ENCODE measurements at places on chromosomes 7 and 10. TPM values are rescaled to one million over a fixed set of nuclear protein-coding genes. Genes with fewer than 3 reads are reported as not detected.

GRCh38 chr7:156840134-156840533 lies 52.8 kb downstream of the LMBR1 start:
- DNase-seq, result no peak

DNA sequence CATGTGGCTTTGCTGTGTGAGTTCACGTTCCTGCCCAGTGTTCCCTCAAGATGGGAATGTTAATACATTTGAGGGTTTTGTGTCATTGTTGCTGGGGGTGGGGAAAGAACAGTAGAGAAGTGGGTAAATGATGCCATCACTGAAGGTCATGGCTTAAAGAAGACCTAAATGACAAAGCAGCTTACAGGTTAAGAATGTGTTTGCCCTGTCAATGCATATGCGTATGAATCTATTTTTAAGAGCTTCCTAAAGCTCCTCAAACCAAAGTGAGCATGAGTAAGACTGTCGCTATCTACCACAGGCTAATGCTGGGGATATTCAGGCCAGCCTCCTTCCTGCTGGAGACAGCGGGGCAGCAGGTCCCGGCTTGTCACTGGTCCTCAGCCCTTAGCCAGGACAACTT lies 162.9 kb downstream of the CREB5 start:
- no peak for DNase-seq

The FAM13C gene
- total RNA-seq, result 11.2 TPM

DNA sequence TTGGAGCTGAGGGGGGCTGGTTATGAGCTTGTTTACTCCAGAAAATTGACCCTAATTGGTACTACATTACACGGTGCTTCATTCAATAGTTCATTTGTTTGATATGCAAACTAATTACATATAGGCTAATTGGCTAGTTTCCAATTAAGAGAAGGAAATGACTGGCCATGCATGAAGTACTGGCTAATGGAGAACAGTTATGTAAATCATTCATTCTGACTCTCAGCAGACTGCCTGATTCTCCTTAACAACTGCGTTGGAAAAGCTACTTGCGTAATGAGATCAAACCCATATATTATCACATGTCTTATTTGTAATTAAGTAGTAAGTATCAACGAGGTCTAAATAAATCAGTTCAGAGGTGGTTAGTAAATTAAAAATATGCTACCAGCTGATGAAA lies 81.8 kb upstream of the CTTNBP2 start:
- no peak for DNase-seq

The MCM10 gene
- 4.8 TPM for total RNA-seq

The CYP3A7 gene
- total RNA-seq, result not detected

DNA sequence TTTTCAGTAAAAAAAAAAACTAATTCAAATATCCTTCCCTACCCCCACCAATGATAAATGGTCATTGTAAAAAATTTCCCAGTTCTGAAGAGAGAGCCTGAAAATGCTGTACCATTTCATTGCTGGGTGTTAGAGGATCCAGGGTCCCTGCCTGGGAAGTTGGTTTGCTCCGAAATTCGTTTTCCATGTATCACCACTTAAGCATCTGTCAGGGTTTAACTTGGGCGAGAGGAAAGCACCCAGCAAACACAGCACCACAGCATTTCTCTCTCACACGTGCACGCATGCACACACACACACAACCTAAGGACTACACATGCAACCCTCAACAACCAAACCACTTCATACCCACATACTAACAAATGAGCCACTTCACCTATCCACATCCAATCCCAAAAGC lies 42.1 kb upstream of the EMX2 start:
- DNase-seq, result no peak

The POLR2J2 gene
- total RNA-seq, result 2.4 TPM

The RPEL1 gene
- total RNA-seq, result not detected

- DNase-seq, result no peak
Measured at GRCh38 chr10:78651287-78651686, 417.5 kb upstream of the ZMIZ1 start.

GRCh38 chr7:158707610-158708009 lies 3.0 kb upstream of the NCAPG2 start:
- DNase-seq, result no peak

GRCh38 chr10:47264797-47265281 lies 35.2 kb upstream of the GDF10 start:
- no peak for DNase-seq

The CHCHD3 gene
- 95.1 TPM for total RNA-seq

The LRRC4 gene
- total RNA-seq, result 9.3 TPM

DNA sequence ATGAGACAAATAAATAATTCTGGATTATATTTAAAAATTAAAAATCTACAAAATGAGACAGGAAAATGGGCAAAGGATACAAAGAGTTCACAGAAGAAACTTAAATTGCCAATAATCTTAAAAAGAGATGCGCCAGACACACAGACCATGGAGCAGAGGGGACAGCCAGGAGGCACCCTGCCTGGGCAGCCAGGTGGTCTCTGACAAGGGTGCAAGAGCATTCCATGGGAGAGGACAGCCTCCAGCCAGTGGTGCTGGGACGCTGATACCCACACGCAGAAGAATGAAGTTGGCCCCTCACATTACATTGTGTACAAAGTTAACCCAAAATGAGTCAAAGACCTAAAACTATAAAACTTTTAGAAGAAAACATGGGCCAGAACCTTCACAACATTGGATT lies 106.3 kb downstream of the NKX6-2 start:
- DNase-seq, result no peak

DNA sequence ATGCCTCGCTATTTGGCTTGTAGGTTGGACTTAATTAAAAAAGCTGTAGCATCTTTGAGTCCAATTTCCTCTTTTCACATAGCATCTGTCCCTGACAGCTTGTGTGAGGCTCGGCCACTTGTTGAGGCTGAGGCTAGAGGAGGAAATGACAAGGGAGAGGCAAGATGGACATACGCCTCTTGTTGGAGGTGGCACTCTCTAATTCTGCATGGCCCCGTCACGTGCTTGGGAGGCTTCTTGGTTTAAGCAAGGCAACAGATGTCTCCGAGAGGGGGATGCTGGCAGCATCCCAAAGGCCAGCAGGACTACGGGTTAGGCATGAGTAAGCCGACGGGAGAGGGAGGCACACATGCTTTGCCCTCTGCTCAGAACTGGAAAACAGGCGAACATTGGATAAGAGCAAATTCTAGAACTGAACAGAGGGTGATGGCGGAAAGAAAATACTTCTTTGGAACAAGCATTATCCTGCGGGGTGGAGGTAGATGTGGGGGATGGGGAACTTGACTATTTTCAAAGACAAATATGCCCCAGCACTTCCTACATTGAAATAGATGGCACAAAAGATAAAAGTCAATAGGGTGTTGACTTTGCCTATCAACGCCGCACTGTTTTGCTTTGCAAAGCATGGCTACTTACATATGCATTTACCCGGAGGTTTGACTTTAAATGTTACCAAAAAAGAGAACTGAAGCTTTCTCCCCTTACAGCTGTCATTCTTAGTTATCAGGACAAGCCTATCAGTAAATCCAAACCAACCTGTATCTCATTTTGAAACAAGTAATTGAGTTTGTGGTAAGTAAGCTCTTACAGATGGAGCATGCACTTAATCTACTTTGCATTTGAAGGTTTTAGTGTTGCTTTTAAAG lies 94.8 kb downstream of the CHN2 start:
- DNase-seq, result no peak

DNA sequence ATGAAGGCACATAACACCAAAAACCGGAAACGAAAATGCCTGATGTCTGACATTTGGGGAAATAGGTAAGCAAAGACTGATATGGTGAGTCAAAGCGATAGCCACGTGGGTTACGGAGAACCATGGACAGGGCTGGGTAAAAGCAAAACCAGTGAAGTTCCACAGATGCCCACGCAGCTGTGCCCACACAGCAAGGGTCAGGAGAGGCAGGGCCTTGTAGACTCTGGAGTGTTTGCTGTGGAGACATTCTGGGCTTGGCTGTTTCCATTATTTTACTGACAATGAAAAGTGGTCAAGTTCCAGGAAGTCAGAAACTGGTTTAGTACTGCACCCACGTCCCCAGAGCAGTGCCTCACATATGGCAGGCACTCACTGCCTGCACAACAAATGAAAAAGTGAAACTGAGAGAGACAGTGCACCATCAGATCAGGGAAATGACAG lies 148.7 kb downstream of the ZMYND11 start:
- DNase-seq, result no peak

GRCh38 chr7:5523052-5523711 lies 99.5 kb upstream of the TNRC18 start:
- DNase-seq, result peak; percentile 17

DNA sequence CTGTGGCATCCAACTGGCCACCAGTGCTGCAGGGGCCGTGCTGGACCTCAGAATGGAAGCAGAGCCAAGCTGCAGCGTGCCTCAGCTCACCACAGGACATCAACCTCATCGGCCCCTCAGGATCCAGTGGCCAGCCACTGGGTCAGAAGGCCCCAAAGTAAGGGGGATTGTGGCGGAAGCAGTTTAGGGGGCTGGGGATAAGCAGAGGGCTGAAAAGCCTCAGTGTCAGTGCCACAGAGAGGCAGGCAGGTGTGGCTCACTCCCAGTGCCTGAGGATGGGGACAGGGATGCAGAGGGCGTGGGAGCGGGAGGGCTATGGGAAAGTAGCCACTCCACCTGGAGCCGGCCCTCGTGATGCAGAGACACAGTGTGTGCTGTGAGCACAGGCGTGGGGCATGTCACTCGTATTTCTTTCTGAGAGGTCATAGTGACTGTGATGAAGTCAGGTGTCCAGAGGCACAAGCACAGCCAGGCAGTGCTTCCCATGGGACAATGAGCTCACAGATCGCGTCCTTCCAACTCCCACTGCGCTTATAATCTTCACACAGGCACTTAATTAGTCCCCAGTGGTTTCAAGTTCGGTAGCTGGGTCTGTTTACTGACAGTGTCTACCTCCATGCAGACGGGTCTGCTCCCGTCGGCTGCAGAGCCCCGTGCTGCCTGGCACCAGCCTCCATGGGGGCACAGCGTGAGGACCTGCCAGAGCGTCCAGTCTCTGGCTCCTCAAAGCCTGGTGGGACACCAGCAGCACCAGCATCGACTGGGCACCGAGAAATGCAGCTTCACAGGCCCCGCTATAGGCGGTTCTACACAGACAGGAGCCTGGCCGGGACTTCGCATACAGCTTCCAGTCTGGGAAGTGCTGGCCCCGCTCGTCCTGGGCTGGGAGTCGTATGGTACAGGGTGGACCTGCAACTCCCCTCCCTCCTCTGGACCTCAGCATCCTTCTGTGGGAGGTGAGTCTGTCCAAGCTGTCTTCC lies 42.9 kb upstream of the CNPY1 start:
- no peak for DNase-seq

The ASIC3 gene
- 9.8 TPM for total RNA-seq

DNA sequence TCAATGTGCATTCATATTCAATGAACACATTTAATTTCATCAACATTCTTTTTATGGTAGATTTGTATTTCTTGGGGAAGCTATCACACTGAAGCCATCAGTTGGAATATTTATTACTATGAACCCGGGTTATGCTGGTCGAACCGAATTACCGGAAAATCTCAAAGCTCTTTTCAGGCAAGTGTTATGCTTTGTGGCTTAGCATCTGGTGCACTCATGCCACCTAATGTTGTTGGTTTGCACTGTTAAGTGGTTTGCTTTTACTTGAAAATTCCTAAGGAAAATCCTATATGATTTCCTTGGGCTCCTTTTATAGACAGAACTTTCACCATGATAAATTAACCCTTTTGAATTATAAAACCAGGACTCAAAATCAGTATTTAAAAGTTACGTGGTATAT lies 147.9 kb downstream of the DNAH11 start:
- DNase-seq, result no peak

DNA sequence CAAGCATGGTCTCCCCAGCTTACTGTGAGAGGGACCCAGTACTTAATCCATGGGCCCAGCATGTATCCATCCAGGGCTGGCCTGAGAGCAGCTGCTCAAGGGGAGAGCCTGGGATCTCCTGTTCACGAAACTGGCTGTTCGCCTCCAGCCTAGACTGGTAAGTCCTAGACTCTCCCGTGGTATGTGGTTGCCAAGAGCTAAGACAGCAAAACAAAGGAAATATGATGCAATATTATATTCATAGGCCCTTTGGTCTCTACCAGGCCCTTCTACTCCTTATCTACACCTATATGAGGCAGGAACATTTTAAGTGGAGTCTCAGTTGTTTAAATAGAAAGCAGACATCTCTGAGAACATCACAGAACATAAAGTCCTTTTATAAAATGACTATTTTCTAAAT lies 28.9 kb upstream of the STK17A start:
- DNase-seq, result no peak

Measured in cardiac muscle cell (in vitro differentiated cells and primary cell).